ENCODE measurements at places on chromosomes 4 and X. TPM values are rescaled to one million over a fixed set of nuclear protein-coding genes. Genes with fewer than 3 reads are reported as not detected.

NR0B1 gene
- not detected for total RNA-seq

SOWAHD gene
- not detected for total RNA-seq

FGA gene
- total RNA-seq, result under 0.01 TPM

SPANXN1 gene
- not detected for total RNA-seq

SSX2 gene
- not detected for total RNA-seq
